CD8-positive, alpha-beta memory T cell (primary cell): ENCODE measurements at places on chromosomes 11 and 22. TPM values are rescaled to one million over a fixed set of nuclear protein-coding genes. Genes with fewer than 3 reads are reported as not detected.

DNA sequence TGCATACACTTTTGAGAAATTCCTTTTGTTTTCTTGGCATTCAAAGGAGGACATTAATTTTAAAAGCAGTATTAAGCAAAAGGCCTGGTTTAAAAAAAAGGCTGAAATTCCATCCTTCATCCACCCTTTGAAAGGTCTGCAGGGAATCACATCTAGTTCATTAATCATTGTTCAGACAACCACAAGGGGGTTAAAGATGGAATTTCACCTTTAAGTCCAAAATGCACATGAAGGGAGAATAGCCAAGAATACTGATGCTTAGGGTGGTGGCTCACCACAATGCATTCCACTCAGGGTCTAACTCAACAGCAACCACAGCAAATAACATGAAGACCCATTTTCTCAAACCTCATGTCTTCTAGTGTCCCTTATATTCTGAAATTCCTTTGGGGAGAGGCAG is 256.9 kb downstream of the CADM1 start:
- no peak for DNase-seq

DNA sequence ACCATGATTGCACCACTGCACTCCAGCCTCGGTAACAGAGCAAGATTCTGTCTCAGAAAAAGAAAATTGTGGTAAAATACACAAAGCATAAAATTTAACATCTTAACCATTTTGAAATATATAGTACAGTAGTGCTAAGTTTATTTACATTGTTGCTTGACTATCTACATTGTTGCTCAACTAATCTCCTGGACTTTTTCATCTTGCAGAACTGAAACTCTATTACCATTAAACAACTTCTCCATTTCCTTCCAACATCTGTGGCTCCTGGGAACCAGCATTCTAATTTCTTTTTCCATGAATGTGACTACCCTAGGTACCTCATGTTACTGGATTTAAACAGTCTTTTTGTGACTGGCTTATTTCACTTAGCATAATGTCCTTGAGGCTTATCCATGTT is 13.5 kb upstream of the VWA5A start:
- DNase-seq, result no peak

Gene PKDREJ
- not detected for total RNA-seq

DNA sequence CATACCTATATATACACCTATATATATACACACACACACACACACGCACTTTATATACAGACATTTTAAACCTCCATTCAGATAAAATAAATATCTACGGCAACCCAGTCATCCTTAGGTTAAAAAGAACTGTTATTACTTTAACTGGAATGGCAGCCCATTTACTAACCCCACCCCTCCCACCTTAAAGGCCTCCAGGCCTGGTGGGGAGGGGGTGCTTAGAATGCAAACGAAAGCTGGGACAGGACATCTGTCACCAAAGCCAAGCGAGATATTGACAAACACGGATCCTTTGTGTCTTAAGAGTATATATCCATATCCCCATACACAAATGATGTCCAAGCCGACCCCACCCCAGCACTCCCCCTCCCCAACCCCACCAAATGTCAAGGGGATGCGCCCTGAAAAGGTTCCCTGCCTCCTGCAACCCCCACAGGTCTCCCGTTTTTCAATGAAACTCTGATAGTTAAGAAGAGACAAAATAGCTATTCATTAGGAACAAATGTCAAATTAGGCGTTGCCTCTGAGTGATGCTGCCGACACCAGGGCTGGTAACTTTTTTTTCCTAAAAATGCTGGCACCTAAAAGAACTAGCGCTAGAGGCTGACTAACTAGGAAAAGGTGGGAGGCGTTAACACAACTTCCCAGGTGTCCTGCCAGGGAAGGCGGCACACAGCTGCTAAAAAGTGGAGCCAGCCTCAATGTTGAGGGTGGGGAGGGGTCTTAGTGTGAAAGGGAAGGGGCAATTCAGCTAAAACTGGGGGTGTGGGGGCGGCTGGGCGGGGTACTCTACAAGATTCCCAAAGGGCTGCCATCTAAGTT is 5.6 kb downstream of the MN1 start:
- DNase-seq, result no peak

- DNase-seq, result no peak
Measured at GRCh38 chr11:126336671-126337101, 18.8 kb upstream of the ST3GAL4 start.

GRCh38 chr11:38818720-38819119 is 2220.7 kb upstream of the RAG2 start:
- no peak for DNase-seq

Gene NCF4
- 6.8 TPM for total RNA-seq

GRCh38 chr11:12817681-12818332 is 143.6 kb downstream of the TEAD1 start:
- no peak for DNase-seq

DNA sequence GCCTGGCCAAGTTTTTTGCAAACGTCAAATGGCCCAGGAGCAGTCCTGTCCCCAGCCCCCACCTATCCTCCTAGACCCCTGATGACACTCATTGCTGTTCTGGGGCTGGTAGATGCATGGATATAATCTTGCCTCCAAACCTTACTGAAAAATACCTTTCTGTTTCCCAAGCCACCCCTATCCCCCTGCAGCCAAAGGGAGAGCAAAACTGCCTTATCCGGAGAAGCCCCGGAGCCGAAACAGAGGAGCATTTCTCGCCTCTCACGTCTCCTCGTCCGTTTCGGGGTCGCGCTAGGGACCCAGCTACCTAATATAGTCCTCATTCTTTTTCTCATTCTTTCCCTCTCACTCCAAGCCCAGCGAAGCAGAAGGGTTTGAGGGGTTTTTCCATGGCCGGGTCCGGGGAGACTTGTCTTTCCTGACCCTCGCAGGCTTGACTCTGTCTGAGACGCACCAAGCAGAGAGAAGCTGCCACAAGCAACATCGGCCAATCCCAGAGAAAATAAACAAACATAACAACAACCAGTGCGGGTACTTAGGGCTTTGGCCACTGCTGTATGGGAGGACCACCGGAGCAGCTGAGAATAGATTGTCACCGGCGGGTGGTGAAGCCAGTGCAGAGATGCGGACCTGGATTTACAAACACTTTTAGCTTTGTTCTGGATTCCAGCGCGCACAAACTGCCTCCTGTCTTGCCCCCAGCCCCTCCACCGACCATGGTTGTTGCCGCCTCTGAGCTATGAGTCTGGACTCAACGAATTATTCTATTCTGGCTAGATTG is 1.6 kb downstream of the BSX start:
- DNase-seq, result no peak

Gene NDUFA6
- total RNA-seq, result 126 TPM
